ENCODE measurements at places on chromosomes 4 and X. TPM values are rescaled to one million over a fixed set of nuclear protein-coding genes. Genes with fewer than 3 reads are reported as not detected.

The GALNTL6 gene
- not detected for total RNA-seq

The KCNIP4 gene
- not detected for total RNA-seq

The DRD5 gene
- not detected for total RNA-seq

The PDGFC gene
- total RNA-seq: 8.8 TPM

The CXCL8 gene
- total RNA-seq: 175 TPM

The MYL5 gene
- 14.4 TPM for total RNA-seq

The EDA gene
- 2.3 TPM for total RNA-seq

The GAGE2A gene
- total RNA-seq: not detected

The FGF13 gene
- total RNA-seq: 43.1 TPM

The GSX2 gene
- total RNA-seq: not detected

The SPCS3 gene
- 114 TPM for total RNA-seq

The PPP2R2C gene
- total RNA-seq: 0.10 TPM

The FRAS1 gene
- total RNA-seq: 0.65 TPM

The GAGE12J gene
- not detected for total RNA-seq

The F8A1 gene
- 2.3 TPM for total RNA-seq

The STPG2 gene
- total RNA-seq: under 0.01 TPM

The RHOXF2B gene
- total RNA-seq: not detected

The VCX gene
- not detected for total RNA-seq

The AMER1 gene
- total RNA-seq: 2.9 TPM

The GBA3 gene
- not detected for total RNA-seq

The UGT2B11 gene
- not detected for total RNA-seq

The OTUD6A gene
- not detected for total RNA-seq

The TEX13D gene
- not detected for total RNA-seq

The SLC6A14 gene
- not detected for total RNA-seq

The EVC2 gene
- total RNA-seq: 6.2 TPM

The TBC1D8B gene
- 4.2 TPM for total RNA-seq

The RNF150 gene
- 0.19 TPM for total RNA-seq

The RNF212 gene
- 5.9 TPM for total RNA-seq

The CXCR3 gene
- total RNA-seq: not detected

The CT83 gene
- not detected for total RNA-seq

The FAAH2 gene
- total RNA-seq: 0.33 TPM

The MID1 gene
- total RNA-seq: 36.6 TPM

The PAK3 gene
- 0.29 TPM for total RNA-seq

The ZFP92 gene
- 0.57 TPM for total RNA-seq

The CFP gene
- 0.38 TPM for total RNA-seq
